Testis (tissue), 5 donors: ENCODE measurements at places on chromosomes 3 and 15. TPM values are rescaled to one million over a fixed set of nuclear protein-coding genes. Genes with fewer than 3 reads are reported as not detected.

Gene LYZL4
- 28.7 TPM for total RNA-seq

Gene RPL35A
- total RNA-seq: 264 TPM

Gene STAC
- 7.1 TPM for total RNA-seq

Gene CYP8B1
- total RNA-seq: not detected

Gene TRH
- total RNA-seq: 2.1 TPM

Gene OR5K2
- not detected for total RNA-seq

Gene FSD2
- not detected for total RNA-seq

Gene CCDC13
- total RNA-seq: 6.5 TPM

Gene MAP1A
- total RNA-seq: 19.1 TPM

Gene CCR1
- total RNA-seq: 1.8 TPM

Gene MESP1
- total RNA-seq: 6.0 TPM

Gene NKTR
- total RNA-seq: 203 TPM

Gene SH3GL3
- 36.3 TPM for total RNA-seq

Gene FBXO22
- 23.2 TPM for total RNA-seq

Gene SEMA3B
- total RNA-seq: 12.9 TPM

Gene CCDC191
- total RNA-seq: 22.5 TPM

Gene GOLGA8G
- 42.7 TPM for total RNA-seq
